Activated T-helper 1 cell treated with anti-CD3 and anti-CD28 coated beads, Interleukin-12 subunit alpha, Interleukin-12 subunit beta, Interleukin-2, Interleukin-4 antibody, amounts not matched to agents 30 ng/mL and 10 ng/mL and 1 ng/mL, durations not matched to agents 14 hours and 24 hours and 36 hours (primary cell): ENCODE measurements at places on chromosomes 4 and X.

GRCh38 chrX:101749436-101749835 lies 89.8 kb upstream of the ARMCX2 start:
- DNase-seq: no peak

- DNase-seq: no peak
Measured at GRCh38 chr4:153904011-153904410, 115.1 kb upstream of the SFRP2 start.

- no peak for DNase-seq
Measured at GRCh38 chr4:17188547-17189400, 290.3 kb upstream of the LDB2 start.

GRCh38 chr4:41814565-41814964 lies 66.0 kb upstream of the PHOX2B start:
- no peak for DNase-seq

DNA sequence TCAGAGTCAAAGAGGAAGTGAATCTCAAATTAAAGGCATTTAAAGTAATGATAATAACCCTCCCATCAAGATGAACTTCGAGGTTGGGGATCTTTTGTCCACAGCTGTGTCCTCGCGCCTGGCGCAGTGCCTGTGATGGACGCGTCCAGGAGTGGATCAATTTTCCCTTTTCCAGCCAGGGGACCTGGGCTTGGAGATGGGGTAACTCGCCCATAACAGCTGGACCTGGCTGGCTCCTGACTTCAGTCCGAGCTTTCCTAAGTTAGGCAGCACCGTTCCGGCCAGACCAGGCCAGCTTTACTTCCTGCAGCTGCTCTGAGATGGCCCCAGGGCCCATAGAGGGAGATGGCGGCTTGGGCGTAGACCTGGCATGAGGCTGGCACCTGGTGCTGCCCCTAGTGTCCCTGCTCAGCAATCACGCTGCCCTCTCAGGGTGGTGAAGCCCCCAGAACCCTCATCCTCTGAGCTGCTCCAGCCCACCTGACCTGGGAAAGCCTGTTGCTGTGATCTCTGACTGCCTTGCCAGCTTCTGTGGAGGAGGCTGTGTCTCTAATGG lies 23.9 kb downstream of the ADRA2C start:
- no peak for DNase-seq

DNA sequence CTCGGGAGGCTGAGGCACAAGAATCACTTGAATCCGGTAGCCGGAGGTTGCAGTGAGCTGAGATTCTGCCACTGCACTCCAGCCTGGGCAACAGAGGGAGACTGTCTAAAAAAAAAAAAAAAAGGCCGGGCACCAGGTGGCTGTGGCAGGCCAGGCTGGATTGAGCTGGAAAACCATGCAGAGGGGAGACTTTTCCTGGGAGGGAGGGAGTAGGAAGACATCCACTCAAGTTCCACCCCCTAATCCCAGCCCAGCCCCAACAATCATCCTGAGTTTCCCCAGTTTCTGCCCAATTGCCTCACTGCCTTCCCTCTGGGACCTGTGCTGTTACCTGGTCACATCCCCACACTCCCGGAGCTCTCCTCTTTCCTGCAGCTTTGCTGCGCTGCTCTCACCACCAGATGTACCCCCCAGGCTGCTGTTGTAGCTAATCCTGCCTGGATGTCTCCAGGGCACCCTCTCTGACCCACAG lies 9.0 kb upstream of the TSPYL2 start:
- DNase-seq: no peak

DNA sequence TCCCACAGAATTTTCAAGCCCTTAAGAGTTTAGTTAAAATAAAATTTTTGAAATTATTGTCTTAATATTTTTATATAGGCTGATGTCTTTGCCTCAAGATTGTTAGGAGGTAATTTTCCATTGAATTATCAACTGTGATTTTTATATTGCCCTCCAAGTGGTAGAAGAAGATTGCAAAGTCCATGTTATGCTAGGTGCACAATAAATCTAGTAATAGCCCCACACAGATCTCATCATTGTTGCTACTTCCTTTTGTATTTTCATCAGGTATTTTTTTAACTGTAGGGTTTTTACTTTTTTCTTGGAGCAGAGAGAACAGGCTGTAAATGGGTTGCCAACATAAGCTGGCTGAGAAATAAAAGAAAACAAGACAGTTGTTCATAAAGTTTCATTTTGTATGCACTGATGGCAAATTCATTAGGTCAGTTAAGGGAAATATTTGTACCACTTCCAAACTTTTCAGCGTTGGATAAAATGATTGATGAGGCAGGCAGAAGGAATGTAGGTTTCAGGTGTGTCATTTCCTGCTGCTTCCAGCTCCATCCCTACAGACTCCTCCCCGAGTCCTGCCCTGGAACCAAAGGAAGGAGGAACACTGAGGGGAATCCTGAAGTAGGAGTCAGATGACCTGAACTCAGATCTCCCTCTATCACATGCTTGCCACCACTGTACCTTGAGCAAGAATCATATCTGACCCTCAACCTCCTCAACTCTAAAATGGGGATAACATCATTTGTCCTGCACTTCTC lies 105.5 kb downstream of the PRRG1 start:
- DNase-seq: no peak

DNA sequence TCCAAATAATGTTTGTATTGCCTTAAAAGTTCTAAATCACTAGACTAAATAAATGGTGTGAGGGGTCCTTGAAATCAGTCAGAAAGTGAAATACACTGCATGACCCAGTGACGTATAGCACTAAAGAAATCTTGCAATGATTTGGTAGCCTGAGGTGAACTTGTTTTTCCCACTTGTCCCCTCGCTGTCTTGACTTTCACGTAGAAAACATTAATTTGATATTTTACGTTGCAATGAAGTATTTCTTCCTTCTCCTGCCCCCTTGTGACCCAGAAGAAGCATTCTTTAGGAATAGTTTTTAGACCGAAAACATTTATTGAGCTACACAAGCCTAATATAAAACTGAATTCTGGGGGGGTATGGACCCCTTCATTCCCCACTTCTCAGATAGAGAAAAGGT lies 3.7 kb downstream of the KLB start:
- DNase-seq: no peak

- no peak for DNase-seq
Measured at GRCh38 chr4:139904406-139904805, 238.8 kb downstream of the MGST2 start.

- DNase-seq: no peak
Measured at GRCh38 chr4:62928483-62928882, 1480.8 kb downstream of the TECRL start.

DNA sequence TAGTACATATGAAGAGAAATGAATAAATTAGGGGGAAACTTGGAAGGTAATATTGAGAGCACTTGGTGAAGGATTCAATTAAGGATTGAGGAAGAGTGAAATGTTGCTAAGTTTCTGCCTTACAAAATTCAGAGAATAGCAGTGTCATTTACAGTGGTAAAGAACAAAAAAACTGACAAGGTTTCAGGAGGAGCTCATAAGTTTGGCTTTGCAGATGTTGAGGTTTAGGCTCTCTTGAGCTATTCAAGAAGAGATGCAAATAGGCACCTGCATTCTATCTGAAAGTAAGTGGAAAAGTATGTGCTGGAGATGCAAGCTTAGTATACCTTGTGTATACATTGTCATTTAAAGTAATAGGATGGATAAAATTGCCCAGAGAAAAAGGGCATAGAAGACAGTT lies 22.3 kb upstream of the EMCN start:
- no peak for DNase-seq

GRCh38 chr4:7630568-7631287 lies 196.0 kb upstream of the PSAPL1 start:
- DNase-seq: no peak

DNA sequence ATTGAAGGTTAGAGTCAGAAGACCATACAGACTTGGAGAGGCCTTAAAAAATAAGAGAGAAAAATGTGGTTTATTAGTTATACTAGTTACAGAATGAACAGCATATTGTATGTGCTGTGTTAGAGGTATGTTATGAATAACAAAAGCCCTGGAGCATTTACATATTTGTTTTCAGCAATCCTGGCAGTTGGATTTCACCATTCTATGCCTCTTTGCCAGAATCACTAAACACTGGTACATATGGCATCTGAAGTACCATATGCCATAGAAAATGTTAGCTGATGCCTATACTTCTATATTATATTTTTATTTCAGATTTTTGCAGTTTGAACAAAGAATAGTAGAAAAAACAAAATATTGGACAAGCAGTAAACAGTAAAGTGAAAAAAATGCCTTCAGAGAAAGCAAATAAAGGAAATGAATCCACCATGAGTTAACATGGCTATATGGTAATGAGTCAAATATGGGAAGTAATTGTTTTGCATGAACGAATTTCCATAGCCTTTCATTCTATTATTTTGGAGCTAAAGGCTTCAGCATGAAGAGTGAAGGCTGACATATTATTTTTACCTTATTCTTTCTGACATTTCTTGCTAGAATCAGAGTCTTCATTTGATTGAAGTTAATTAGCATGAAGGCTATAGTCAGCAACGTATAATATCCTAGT lies 41.9 kb upstream of the PRDM8 start:
- no peak for DNase-seq

DNA sequence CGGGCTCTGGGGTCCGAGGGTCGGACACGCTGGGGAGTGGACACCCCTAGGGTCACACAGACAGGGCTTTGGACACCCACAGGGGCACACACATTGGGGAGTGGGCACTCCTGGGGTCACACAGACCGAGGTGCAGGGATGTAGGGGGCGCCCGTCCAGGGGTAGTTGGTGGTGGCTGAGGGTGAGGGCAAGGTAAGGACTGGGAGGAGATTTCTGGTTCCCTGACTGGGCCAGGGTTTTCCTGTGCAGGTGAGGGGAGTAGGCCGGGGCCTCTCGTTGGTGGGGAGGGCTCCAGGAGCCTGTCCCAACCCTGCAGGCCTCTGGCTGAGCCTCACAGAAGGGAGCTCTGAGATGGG lies 21.9 kb upstream of the WDR45 start:
- peak; percentile 2 for DNase-seq

- DNase-seq: no peak
Measured at GRCh38 chr4:165813606-165814005, 59.4 kb upstream of the TLL1 start.

- no peak for DNase-seq
Measured at GRCh38 chr4:168610911-168611530, 114.2 kb downstream of the PALLD start.
